Fibroblast of the conjunctiva (primary cell): ENCODE measurements at places on chromosomes 11 and 22.

DNA sequence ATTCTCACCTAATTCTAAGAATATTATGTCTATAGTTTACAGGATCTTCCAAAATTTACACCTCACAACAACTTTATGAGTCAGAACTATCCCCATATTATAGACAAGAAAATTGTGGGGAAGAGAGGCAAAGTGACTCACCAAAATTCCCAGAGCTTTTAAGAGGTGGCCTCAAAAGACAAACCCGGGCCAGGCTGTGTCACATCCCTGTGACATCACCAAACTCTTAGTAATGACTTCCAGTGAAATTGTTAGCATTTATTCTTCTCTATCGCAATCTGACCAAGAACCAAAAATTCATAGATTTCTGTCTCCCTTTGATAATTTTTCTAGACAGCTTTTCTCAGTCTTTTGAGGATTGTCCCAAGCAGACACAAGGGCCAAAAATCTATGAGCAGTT is 134.3 kb downstream of the SNX19 start:
- no peak for DNase-seq

GRCh38 chr22:21682385-21683175 is 16.8 kb downstream of the PPIL2 start:
- no peak for DNase-seq

GRCh38 chr11:21896216-21896615 is 296.7 kb upstream of the ANO5 start:
- no peak for DNase-seq

DNA sequence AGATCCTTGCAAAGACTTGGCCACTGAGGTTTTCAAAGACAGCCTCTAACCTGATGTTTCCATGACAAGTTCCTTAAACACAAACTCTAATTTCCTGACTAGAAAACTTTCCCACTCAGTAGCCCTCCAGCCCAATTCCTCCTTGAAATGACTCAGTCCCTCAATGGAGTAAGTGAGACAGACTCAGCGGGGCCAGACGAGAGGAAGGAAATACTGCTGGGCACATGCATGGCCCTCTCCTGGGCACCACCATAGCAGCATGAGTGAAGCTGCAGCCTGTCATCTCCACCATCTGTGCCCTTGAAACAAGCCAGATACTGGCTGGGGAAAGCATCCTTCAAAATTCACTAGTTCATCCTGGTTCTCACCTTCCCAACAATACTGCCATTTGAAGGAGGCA is 76.2 kb upstream of the GDPD4 start:
- no peak for DNase-seq

- peak; percentile 42 for DNase-seq
Measured at GRCh38 chr11:8035200-8035855, 45.7 kb upstream of the TUB start.

DNA sequence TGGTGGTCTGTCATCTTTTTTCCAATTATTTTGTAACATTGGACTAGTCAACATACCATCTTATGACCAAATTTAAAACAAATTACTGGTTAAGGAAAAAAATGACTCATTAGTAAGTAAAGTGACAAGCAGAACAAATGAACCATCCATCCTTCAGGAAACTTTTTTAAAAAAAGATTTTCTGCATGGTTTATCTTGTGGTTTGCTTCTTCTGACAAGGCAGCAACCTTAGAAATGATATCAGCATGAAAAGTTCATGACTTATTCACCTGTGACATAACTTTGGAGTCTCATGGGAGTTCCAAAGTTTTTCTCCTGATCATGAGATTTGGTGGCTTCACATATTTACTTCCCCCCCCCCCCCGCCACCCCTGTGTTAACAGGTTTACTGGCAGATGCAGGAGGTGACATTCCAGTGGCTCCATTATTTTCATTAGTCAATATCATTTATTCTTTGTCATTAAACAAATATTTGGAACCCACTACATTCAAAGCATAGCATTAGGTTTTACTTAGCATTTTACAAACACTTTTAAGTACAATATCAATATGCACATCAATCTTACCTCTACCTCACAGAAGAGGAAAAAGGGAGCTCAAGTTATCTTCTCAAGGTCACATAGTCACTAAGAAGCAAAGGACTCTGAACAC is 40.7 kb downstream of the DCUN1D5 start:
- DNase-seq: no peak

DNA sequence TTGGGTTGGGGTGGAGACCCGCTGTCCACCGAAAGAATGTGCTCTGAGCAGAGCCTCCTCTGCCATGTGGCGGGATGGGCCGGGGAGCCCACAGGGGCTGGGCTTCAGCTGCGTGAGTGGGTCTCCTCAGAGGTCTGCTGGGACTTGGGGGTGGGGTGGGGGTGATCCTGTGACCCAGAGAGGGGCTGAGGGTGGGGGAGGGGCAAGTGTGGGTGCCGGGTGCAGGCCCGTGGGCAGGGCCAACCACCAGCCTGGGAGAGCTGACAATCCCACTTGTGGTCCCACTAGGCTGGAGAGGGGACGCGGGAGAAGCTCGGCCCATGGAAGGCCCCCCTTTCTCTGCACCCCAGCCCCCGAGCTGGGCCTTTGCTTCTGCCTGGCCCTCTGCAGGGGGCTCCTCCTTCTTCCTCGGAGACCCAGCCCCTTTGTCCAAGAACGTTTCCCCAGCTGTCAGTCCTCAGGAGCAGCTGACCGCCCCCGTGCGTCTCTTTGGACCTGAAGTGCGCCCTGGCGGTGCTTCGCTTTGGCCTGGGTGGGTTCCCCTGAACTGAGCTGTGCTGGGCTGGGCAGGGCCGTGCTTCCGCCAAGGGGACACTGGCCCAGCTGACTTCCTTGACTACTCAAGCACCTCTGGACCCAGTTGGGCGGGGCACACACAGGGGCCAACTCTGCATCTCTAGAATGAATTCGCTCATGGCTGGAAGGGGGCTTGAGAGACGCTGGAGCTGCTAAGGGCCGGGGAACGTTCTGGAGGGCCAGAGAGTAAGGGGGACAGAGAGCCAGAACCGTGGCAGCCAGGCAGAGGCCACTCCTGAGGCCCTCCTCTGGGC is 30.2 kb downstream of the OSBPL5 start:
- DNase-seq: no peak

DNA sequence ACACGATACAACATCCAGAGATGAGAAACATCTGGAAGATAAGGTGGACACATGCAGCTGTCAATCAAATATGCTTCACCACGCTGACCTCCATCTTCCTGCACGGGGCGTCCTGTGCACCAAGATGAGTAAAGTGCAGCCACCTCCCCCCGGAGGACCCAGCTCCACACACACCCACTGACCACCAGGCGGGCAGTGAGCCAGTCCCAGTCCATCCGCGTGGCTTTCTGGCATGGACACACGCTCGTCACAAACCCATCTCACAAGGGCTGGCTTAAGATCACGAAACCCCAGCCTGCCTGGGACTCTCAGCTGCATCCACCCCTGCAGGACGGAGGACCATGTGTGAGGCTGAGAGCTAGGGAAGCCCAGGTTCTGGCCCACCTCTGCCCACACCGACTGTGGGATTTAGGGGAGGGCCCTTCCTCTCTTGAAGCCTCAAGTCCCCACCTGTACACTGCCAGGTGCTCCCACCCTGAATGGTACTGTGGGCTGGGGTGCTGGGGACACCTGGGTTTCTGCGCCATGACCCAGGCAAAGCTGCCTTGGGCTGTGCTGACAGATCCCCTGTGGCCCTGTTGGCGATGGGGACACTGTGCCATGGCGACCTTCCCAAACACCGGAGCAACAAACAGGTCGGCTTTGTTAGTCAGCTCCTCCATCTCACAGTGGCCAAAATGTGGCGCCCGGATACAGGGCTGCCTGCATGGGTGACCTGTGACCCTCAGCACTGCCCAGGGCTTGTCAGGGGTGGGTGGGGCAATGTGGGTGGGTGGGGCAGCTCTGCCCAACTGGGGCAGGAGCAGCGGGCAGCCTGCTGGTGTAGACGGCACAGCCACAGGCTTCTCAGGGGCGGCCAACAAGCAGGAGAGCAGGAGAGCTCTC is 629.0 kb downstream of the TBC1D22A start:
- no peak for DNase-seq

GRCh38 chr11:47464483-47464882 is 15.5 kb upstream of the RAPSN start:
- no peak for DNase-seq

GRCh38 chr11:8019314-8020243 is 32.4 kb downstream of the EIF3F start:
- DNase-seq: no peak

GRCh38 chr22:17724678-17725499 is 49.4 kb downstream of the BID start:
- no peak for DNase-seq

GRCh38 chr22:50545522-50546325 is at the start of gene KLHDC7B:
TSS of gene KLHDC7B (plus strand) at chr22:50545899. CDS start at chr22:50546244, 345 bp downstream.
- DNase-seq: peak; percentile 29
